ENCODE measurements at places on chromosomes 1 and 21.
A peak's percentile ranks its signal among the peaks of the same experiment; 100 is the strongest.

DNA sequence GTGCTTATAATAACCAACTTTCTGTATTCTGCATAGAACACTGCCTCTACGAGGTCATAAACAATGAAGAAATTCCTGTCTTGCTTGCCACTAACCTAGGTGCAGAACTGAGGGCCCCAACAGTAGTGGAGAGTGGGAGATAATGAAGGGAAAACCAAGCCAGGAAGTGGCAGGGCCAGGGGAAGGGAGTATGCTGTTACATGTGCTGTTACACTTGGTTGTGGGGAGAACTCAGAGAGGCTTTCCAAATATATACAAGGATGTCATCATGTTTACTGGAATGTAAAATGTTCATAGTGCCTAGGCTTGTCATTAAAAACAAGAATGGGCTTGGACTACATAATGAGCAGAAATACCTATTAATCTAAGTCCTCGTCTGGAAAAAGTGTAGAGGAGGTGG is 31.1 kb downstream of the NHLH2 start:
- DNase-seq: no peak

DNA sequence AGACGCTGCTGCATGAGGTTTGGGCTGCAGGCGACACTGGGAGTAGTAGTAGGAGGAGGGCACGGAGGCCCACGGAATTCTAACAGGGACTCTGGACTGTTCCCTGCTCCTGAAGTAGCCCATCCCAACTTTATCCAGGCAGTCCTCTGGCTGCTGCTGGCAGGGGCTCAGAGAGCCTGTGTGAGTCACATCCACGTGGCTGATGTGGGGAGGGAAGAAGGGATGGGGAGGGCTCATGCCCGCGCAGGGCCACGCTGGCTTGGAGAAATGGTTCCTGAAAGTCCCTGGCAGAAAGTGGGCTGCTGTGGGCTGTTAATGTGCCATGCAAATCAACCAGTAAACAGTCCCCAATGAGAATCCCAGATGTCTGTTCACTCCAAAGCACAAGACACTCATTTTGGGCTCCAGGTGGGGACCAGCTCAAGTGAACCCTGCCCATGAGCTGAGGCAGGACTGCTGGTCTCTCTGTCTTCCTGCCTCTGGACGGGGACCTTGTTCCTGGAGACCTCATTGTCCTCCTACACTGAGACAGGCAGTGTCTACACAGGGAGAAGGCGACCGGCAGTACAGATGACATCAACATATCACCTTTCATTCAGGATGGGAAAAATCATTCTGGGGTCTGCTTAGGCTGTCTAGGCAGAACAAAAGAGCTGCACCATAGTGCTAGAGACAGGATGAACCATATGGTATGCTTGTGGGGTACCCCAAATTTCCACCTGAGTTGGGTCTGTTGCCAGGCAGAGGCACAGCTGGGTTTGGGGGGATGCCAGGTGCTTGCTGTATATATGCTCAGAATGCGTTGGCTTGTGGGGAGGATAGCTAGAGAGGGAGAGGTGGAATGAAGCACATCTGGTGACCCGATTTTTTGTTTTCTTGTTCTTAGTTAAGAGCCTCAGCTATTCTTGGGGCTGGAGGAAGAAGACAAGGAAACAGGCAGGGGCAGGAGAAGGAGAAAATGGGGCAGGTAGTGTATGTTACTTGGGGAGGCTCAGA is 57.9 kb upstream of the FMOD start:
- DNase-seq: no peak

DNA sequence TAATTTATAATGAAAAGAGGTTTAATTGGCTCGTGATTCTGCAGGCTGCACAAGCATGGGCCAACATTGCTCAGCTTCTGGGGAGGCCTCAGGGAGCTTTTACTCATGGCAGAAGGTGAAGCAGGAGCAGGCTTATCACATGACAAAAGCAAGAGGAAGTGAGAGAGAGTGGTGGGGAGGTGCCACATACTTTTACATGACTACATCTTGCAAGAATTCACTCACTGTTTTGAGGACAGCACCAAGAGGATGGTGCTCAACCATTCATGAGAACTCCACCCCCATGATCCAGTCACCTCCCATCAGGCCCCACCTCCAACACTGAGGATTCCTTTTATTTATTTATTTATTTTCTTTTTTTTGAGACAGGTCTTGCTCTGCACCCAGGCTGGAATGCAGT is 5.5 kb upstream of the PLEKHM2 start:
- DNase-seq: no peak

- DNase-seq: no peak
Measured at GRCh38 chr1:6570987-6571386, 8.8 kb upstream of the ZBTB48 start.

DNA sequence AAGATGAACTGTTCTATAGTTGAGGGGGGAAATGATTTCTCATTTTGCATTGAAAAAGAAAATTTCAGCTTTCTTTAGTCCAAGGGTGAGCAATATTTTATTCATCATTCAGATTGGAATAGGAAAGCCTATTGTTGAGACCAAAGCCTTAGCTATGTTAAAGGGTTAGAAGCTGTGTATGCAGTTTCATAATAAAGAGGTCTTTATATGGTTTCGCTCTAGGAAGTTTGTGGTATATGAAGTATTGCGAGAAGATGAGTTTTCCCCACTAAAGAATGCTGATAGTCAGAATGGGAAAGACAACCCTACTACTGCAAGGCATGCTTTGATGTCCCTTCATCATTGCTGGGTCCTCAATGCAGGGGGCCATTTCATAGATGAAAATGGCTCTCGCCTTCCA is 28.6 kb downstream of the UAP1 start:
- DNase-seq: no peak

DNA sequence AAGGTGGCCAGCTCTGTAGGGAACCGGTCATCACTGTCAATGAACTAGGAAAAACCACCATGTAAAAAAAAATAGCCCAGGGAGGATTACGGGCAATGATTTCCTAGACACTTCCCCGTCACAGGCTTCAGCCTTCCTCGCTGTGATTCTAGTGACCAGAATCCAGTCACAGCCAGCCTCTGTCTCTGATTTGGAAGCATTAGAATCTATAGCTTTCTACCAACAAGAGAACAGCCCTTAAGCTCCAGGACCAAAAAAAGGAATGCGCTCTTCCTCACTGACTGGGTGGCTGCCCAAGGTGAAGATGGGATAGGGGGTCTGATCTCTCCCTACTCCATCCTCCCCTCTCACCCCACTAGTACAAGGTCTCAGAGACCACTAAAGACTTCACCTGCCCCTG is 67.2 kb downstream of the TEX35 start:
- DNase-seq: no peak

- DNase-seq: no peak
Measured at GRCh38 chr1:30461640-30462039, 261.7 kb downstream of the MATN1 start.

GRCh38 chr1:155504207-155504606 is 58.4 kb downstream of the ASH1L start:
- peak; percentile 25 for DNase-seq
